Astrocyte of the spinal cord (primary cell): ENCODE measurements at places on chromosomes 5 and 9.

- DNase-seq: no peak
These were observed 25.8 kb downstream of the DDX46 start for GRCh38 chr5:134784241-134784920.

GRCh38 chr5:9545992-9546851 lies at the start of gene SEMA5A:
SEMA5A (minus strand) TSS chr5:9546075; CDS start chr5:9379946, 166,129 bp downstream.
- DNase-seq: peak; percentile 68

- no peak for DNase-seq
These were observed 411 bp upstream of the MAT2B start for GRCh38 chr5:163505049-163505367.

GRCh38 chr9:4131946-4132345 lies 167.9 kb downstream of the GLIS3 start:
- DNase-seq: no peak

- no peak for DNase-seq
These were observed 16.7 kb downstream of the EXD3 start for GRCh38 chr9:137406085-137406760.

DNA sequence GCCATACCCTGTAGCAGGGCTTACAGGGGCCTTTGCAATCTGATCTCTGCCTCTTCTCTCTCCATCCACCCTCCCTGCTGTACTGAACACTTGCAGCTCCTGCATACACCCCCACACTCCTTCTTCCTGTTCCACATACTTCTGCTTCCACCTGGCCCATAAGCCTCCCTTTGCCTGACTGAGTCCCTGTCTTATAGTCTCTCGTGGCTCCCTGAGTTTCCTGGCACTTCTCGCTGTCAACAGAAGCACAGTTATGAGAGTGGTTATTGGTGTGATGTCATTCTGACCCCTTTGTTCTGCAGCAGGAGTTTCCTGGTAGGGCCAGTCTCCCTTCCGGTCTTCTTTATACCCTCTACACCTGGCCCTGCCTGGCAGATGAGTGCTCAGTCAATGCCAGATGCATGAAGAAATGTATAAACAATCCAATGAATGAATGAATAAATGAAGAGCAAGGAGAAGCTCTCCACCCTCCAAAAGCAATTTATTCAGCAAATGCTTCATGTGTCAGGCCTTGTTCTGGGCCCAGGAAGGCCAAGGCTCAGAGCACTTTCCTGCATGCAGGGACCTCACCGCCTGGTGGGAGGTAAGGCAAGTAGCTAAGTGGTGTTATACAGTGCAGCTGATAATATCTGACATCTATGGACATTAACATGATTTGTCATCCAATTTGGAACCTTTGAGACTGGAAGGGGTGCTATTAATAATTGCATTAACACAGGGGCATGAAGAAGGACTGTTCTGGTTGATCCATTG lies 20.5 kb upstream of the CSF1R start:
- DNase-seq: no peak

DNA sequence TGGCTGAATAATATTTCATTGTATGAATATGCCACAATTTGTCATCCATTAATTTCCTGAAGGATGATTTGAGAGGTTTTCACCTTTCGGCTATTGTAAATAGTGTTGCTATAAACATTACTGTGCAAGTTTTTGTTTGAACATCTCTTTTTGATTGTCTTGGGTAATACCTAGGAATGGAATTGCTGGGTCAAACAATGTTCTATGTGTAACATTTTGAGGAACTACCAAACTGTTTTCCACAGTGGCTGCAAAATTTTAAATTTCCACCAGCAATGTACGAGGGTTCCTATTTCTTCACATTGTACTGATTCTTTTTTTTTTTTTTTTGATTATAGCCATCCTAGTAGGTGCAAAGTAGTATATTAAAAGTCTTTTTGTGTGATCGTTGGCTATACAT lies 63.8 kb upstream of the ANKH start:
- no peak for DNase-seq

DNA sequence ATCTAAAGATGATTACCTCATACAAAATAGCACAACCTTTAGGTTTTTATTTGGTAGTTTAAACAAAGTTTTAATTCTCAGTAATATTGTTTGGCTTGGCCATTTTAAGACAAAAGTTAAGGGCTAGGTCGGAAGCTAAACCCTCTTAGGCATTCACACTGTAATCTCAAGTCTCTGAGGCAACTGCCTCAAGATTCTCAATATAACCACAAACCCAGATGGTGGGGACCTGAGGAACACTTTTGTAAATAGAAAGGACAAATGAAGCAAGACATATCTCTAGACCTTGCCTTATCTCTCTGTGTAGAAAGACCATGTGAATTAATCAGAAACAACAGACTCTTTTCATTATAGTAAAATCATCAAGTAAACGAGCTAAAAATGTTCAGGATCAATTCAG lies 500.2 kb upstream of the CDH6 start:
- DNase-seq: no peak

- DNase-seq: no peak
These were observed 28.1 kb downstream of the IL7R start for GRCh38 chr5:35884773-35885172.

DNA sequence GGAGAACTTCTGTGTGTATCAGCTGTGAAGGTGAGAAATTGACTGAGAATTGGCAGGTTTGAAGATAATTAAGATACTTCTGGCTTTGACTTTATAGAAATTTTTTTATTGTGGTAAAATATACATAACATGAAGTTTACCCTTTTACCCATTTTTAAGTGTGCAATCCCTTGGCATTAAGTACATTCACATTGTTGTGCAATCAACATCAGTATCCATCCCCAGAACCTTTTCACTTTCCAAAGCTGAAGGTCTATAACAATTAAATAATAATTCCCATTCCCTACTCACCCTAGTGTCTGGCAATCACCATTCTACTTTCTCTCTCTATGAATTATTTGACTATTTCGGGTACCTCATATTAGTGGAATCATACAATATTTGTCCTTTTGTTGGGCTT lies 69.9 kb downstream of the ACTBL2 start:
- no peak for DNase-seq

DNA sequence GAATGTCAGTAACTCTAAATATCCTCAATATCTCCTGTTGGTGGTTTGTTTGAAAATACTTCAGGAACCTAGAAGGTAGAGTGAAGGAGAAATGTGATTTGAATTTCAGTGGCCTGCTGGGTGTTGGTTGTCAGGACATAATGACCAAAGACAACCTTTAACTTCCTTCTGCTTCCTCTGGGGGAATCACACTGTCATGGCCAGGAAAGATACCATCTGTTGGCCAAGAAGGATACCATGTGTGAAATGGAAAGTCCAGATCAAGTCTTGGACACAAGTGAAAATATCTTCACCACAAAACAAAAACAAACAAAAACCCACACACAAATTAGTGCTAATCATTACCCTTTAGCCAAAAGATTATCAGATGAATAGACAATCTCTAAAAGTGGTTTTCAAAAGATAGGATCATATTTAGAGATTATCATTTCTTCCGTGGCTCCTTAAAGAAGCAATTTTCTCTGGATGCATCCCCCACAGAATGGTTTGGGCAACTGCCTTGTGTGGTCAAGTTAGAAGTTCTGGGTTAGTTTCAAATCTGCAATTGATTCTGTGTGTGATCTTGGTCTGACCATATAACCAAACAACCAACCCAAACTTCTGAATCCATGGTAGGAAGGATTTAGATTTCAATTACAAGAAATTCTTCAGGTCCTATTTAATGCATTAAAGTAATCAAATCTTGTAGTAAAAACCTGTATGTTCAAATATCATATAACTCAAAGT lies 1.6 kb downstream of the C1QTNF3 start:
- no peak for DNase-seq

GRCh38 chr5:141878186-141878710 lies at the start of gene PCDH1:
PCDH1 (minus strand) TSS chr5:141878410; CDS start chr5:141878262, 148 bp downstream.
- DNase-seq: peak; percentile 22
